Activated T-helper 2 cell treated with anti-CD3 and anti-CD28 coated beads, Interferon-gamma antibody, Interleukin-2, Interleukin-4, amounts not matched to agents 10 μg/mL and 5 μg/mL and 100 μg/mL, durations not matched to agents 14 hours and 24 hours and 36 hours (primary cell): ENCODE measurements at places on chromosomes 6 and 20. TPM values are rescaled to one million over a fixed set of nuclear protein-coding genes. Genes with fewer than 3 reads are reported as not detected.
A peak's percentile ranks its signal among the peaks of the same experiment; 100 is the strongest.

The DYNLRB1 gene
- total RNA-seq: 104 and 112 TPM in 2 replicates

- no peak overlapping the region for H3K4me3 ChIP-seq
- H3K4me1 ChIP-seq: no peaks in the 10 kb centered on the region
- H3K27me3 ChIP-seq: no peaks in the 10 kb centered on the region
- H3K27ac ChIP-seq: no peak overlapping the region
- no peaks in the 10 kb centered on the region for H3K36me3 ChIP-seq
Observed at GRCh38 chr6:84500726-84501125, 263.7 kb downstream of the TBX18 start.

The MICAL1 gene
- total RNA-seq: 47.8 and 51.8 TPM in 2 replicates

The EPB41L2 gene
- total RNA-seq: 20.8 and 26.9 TPM in 2 replicates

DNA sequence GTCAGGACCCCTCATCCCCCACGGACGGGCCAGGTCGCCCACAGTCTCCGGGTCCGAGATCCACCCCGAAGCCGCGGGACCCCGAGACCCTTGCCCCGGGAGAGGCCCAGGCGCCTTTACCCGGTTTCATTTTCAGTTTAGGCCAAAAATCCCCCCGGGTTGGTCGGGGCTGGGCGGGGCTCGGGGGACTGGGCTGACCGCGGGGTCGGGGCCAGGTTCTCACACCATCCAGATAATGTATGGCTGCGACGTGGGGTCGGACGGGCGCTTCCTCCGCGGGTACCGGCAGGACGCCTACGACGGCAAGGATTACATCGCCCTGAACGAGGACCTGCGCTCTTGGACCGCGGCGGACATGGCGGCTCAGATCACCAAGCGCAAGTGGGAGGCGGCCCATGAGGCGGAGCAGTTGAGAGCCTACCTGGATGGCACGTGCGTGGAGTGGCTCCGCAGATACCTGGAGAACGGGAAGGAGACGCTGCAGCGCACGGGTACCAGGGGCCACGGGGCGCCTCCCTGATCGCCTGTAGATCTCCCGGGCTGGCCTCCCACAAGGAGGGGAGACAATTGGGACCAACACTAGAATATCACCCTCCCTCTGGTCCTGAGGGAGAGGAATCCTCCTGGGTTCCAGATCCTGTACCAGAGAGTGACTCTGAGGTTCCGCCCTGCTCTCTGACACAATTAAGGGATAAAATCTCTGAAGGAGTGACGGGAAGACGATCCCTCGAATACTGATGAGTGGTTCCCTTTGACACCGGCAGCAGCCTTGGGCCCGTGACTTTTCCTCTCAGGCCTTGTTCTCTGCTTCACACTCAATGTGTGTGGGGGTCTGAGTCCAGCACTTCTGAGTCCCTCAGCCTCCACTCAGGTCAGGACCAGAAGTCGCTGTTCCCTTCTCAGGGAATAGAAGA is 978 bp downstream of the HLA-A start:
- H3K27ac ChIP-seq: peak overlapping the region; percentile 85
- H3K4me3 ChIP-seq: peak overlapping the region; percentile 95
- DNase-seq: no peak
- H3K36me3 ChIP-seq: peaks cover 61% of the 10 kb centered on the region
- H3K27me3 ChIP-seq: no peaks in the 10 kb centered on the region
- peaks cover 39% of the 10 kb centered on the region for H3K4me1 ChIP-seq

The ARHGAP18 gene
- total RNA-seq: 5.9 and 6.6 TPM in 2 replicates

The CDSN gene
- total RNA-seq: not detected in 2 replicates

DNA sequence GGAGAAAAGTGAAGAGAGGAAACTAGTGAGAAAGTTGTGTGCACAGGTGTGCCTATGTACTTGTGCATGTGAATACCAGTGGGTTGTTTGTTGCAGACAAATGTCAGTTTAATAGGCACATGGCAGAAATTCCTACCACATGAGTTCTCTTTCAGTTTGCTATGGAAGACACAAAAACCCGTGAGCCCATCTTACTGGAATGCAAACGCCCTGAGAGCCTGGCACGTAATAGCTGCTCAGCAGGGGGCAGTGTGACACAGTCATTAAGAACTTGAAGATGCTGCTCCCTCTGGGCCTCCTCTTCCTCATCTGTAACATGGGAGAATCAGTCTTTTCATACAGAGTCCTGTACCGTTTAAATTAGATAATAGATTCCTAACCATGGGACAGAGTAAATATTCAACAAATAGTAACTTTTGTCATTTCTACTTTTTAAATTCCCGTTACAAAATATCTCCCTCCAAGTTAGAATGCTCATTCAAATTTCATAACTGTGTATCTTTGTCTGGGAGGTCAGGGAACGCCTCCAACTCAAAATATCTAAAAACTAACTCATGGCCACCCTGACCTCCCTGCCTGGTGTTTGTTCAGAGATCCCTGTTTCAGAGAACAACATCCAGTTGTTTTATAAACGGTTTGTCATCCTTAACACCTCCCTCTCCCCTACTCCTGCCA is 802.9 kb downstream of the MAFB start:
- no peak overlapping the region for H3K27ac ChIP-seq
- H3K4me1 ChIP-seq: no peaks in the 10 kb centered on the region
- no peak overlapping the region for H3K4me3 ChIP-seq

- H3K36me3 ChIP-seq: no peaks in the 10 kb centered on the region
- H3K4me1 ChIP-seq: peaks cover 18% of the 10 kb centered on the region
- H3K27me3 ChIP-seq: peaks cover 15% of the 10 kb centered on the region
- H3K4me3 ChIP-seq: no peak overlapping the region
Observed at GRCh38 chr6:137361701-137362100, 132.5 kb downstream of the OLIG3 start.

- no peak for DNase-seq
- H3K27me3 ChIP-seq: no peaks in the 10 kb centered on the region
- H3K4me1 ChIP-seq: peaks cover 7% of the 10 kb centered on the region
- no peak overlapping the region for H3K4me3 ChIP-seq
Observed at GRCh38 chr20:48682529-48683363, 145.1 kb downstream of the PREX1 start.

DNA sequence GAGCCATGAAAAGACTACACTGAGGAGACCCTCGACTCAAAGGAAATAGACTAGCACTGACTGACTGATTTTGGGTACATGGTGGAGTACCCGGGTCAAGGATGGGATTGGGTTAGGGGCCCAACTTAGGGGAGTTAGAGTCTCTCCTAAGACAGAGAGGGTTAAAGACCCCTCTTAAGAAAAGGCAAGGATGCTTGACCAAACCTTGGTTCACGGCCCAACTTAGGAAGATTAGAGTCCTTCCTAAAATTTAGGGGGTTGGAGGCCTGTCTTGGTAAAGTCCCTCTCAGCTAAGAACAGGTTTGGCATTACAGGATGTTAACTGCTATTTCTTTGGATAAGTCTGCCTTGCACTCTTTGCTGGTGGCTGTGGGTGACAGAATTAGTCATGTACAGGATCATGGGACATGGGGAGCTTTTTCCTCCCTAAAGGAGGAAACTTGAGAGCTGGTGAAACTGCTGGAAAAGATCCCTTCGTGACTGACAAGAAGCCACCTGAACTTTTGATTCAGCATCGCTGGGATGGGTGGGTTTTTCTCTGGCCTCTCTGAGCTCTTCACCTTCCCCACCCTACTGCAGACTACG is 12.3 kb upstream of the SLC22A16 start:
- H3K27ac ChIP-seq: no peak overlapping the region
- peaks cover 15% of the 10 kb centered on the region for H3K27me3 ChIP-seq
- H3K4me1 ChIP-seq: peaks cover 8% of the 10 kb centered on the region
- no peaks in the 10 kb centered on the region for H3K36me3 ChIP-seq
- no peak for DNase-seq

GRCh38 chr20:46255440-46256104 is 52.7 kb downstream of the CDH22 start:
- peaks cover 23% of the 10 kb centered on the region for H3K27me3 ChIP-seq
- H3K4me1 ChIP-seq: no peaks in the 10 kb centered on the region
- H3K4me3 ChIP-seq: no peak overlapping the region
- H3K36me3 ChIP-seq: no peaks in the 10 kb centered on the region
- no peak for DNase-seq

- no peaks in the 10 kb centered on the region for H3K36me3 ChIP-seq
- H3K4me1 ChIP-seq: no peaks in the 10 kb centered on the region
- no peak overlapping the region for H3K27ac ChIP-seq
- H3K4me3 ChIP-seq: no peak overlapping the region
- no peak for DNase-seq
Observed at GRCh38 chr6:129921169-129921817, 60.2 kb upstream of the TMEM244 start.

- DNase-seq: no peak
- peaks cover 7% of the 10 kb centered on the region for H3K4me1 ChIP-seq
- peak overlapping the region; percentile 79 for H3K4me3 ChIP-seq
- no peaks in the 10 kb centered on the region for H3K36me3 ChIP-seq
Observed at GRCh38 chr6:87407561-87407900, 241 bp upstream of the CFAP206 start.

DNA sequence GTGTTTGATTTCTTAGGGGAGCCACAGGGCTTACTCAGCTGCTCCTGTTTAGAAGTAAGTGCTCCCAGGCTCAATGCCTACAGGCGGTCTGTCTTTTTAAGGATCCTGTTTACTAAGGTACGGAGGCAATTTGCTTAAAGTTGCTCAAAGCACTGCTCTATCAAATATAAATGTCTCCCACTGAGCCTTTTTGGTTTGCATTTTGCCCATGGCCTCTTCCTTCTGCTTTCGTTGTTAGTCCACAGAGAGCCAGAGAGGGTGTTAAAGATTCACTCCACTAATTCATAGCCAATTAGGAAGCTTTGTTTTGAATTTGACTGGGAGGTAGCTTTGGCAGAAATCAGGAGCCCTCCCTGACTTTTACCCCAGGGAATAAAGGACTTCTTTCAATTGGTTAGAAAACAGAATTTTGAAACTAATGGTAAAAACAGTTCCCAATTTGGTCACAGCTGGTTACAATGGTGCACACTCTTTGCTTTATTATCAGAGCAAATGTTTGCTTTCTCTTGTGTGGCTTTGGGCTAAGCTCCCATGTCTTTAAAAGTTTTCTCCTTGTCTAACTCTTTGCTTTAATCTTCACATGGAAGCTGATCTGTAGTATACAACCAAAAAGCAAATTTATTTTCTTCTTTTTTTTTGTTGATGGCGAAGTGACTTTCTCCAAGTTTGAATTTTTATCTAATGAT is 126.2 kb downstream of the IMPG1 start:
- H3K27ac ChIP-seq: no peak overlapping the region
- DNase-seq: no peak
- no peaks in the 10 kb centered on the region for H3K36me3 ChIP-seq
- no peaks in the 10 kb centered on the region for H3K4me1 ChIP-seq
- no peak overlapping the region for H3K4me3 ChIP-seq
- no peaks in the 10 kb centered on the region for H3K27me3 ChIP-seq

DNA sequence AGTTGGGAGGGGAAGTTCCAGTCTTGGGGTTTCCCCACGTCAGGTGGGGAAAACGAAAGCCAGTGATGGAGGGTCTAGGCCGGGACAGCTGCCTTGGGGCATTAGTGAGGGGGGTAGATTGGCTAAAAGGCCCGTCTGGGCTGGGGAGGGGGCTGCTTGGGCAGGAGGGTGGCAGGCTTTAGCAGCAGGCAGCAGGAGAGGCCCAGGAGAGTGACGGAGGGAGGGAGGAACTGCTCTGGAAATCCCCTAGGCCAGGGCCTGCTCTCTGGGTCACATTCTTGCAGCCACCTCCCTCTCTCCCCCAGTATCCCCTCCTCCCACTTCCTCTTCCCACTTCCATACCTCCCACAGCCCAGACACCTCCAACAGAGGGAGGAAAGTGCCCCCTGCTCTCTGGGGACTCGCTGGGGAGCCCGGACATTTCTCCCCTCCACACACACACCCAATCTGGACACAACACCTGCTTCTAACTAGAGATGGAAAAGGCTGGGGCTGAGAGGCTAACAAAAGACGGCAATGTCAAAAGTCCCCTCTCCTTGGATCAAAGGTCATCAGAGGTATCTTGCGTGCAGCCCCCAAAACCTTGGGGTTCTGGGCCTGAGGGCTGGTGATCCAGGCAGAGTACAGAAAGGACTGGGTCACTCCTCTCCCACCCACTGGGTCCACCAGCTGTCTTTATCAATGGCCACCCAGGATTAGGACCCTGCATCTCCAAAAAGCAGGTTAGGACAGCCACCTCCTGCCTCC is 1.8 kb downstream of the NFKBIE start:
- H3K4me1 ChIP-seq: peaks cover 46% of the 10 kb centered on the region
- H3K36me3 ChIP-seq: peaks cover 47% of the 10 kb centered on the region
- no peak for DNase-seq
- peak overlapping the region; percentile 91 for H3K27ac ChIP-seq
- H3K4me3 ChIP-seq: peak overlapping the region; percentile 97
- peaks cover 2% of the 10 kb centered on the region for H3K27me3 ChIP-seq

The NTSR1 gene
- total RNA-seq: not detected in 2 replicates

DNA sequence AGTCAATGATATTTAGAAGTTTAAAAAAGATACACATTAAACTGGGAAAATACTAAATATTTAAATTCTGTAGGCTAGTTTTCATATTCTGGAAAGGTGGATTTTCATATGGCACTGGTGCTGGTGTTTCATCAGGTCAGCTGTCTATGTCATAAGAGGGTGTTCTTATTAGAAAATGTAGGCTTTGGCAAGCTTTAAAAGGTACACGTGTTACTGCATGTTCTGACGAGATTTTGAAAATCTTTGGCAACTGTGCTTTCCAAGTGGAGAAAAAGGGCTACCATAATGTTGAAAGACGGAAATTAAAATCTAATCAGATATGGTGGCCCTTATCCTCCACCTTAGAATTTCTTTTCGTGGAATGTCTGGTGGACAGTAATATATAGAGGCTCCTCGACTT is 30.0 kb downstream of the SLC22A3 start:
- DNase-seq: no peak
- no peaks in the 10 kb centered on the region for H3K36me3 ChIP-seq
- H3K27me3 ChIP-seq: peaks cover 13% of the 10 kb centered on the region
- no peak overlapping the region for H3K4me3 ChIP-seq
- no peaks in the 10 kb centered on the region for H3K4me1 ChIP-seq
- H3K27ac ChIP-seq: no peak overlapping the region

DNA sequence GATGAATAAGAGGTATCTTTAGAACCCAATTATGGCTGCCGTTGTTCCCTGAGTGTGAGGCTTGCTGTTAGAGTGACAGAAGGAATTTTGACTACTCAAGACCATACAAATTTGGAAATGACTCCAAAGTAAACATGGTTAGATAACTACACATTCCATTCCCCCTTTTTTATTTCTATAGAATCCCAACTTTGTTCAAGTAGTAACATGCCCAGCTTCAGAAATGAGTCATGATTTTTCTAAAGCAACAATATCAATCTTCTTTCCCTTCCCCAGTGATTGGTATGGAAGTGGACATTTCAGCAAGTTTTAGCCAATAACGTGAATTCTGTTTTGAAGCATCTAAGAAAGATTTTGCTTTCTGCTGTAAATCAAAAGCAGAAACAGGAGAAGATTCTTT is 37.8 kb downstream of the HCRTR2 start:
- H3K36me3 ChIP-seq: no peaks in the 10 kb centered on the region
- no peak overlapping the region for H3K27ac ChIP-seq
- H3K4me3 ChIP-seq: no peak overlapping the region
- no peaks in the 10 kb centered on the region for H3K27me3 ChIP-seq
- no peaks in the 10 kb centered on the region for H3K4me1 ChIP-seq
- no peak for DNase-seq

- H3K27ac ChIP-seq: peak overlapping the region; percentile 94
- no peaks in the 10 kb centered on the region for H3K27me3 ChIP-seq
- H3K4me3 ChIP-seq: peak overlapping the region; percentile 54
- peaks cover 36% of the 10 kb centered on the region for H3K36me3 ChIP-seq
- H3K4me1 ChIP-seq: peaks cover 71% of the 10 kb centered on the region
Observed at GRCh38 chr6:2861060-2861821, 19.6 kb upstream of the SERPINB1 start.

The SIRPG gene
- total RNA-seq: 25.1 and 28.7 TPM in 2 replicates
